ENCODE measurements at places on chromosomes 13 and 19.

- ATAC-seq, result no peak
These were observed 10.6 kb downstream of the PCDH8 start for GRCh38 chr13:52837850-52838249.

DNA sequence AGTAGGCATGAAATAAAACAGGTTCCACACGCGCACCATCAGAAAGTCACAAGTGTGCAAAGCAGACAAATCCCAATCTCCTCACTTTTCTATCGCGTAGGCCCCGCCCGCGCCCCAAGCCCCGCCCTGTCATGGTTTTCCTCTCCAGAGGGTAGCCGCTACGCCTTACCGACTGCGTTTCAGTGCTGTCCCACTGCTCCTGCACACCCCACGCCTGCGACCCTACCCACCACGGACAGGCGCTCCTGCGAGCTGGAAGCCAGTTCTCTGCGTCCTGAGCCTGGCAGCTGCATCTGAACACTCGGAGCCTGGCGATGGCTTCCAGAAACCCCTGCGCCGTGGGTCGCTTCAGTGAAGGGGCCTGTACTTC is 379 bp upstream of the ZNF470 start:
- ATAC-seq, result peak; percentile 37

DNA sequence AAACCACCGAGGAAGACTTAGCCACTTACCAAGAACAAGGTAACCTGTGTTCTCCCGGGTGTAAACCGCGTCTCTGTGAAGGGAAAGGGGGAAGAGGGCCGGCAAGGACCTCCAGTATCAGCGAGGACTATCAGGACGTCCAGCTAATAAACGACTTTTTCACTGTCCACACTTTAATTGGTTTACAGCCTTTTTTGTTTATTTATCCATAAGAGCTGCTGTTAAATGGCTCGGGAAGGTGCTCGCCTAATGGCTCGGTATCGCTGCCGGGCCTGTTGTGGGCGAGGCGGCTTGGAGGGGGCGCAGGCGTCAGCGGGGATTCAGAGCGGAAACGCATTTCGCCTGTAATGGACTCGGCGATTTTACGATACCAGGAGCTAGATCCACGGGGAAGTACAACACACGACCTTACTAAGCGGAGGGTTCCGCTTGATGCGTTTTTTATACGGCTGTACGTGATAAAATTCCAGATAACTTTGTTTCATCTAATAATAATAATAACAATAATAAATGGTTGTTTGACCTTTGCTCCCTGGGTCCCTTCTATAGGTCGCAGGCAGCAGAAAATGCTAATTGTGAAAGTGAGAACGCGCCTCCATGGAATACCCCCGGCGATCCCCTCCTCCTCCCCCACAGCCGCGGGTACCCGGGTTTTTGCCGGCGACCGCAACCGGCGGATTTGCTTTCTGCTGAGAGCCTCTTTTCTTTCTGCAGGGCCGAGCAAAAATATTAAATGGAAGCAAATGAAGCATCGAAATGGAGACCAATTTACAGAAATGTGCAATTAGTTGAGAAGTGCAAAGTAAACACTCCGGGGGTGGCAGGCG is 2.5 kb upstream of the PDX1 start:
- ATAC-seq, result no peak

DNA sequence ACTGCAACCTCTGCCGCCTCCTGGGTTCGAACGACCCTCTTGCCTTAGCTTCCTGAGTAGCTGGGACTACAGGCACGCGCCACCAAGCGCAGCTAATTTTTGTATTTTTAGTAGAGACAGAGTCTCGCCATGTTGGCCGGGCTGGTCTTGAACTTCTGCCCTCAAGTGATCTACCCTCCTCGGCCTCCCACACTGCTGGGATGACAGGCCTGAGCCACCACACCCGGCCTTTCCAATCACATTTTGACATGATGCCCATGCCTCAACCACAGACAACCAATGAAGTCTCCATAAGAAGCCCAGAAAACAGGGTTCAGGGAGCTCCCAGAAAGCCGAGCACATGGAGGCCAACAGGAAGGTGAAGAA is 11.7 kb downstream of the RAB20 start:
- no peak for ATAC-seq

DNA sequence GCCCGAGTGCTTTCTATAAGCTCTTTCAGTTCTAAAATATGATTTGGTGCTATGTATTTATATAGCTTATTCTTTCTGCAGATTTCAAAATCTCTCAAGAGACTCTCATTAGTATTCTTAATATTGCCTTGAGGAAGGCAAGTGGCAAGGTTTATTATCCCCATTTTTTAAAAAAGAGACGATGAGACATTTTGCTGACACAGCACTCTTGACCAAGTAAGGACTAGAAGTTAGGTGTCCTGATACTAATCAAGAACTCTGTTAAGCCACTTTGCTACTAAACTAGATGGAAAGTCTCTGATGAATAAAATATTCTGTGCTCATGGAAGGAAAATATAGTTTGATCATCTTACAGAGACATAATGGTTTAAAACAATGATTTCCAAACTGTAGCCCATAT is 164.7 kb downstream of the MZT1 start:
- no peak for ATAC-seq

- no peak for ATAC-seq
These were observed 136.1 kb downstream of the COL4A1 start for GRCh38 chr13:110170882-110171281.

- ATAC-seq, result no peak
These were observed 19.6 kb downstream of the RNF6 start for GRCh38 chr13:26202365-26202972.

DNA sequence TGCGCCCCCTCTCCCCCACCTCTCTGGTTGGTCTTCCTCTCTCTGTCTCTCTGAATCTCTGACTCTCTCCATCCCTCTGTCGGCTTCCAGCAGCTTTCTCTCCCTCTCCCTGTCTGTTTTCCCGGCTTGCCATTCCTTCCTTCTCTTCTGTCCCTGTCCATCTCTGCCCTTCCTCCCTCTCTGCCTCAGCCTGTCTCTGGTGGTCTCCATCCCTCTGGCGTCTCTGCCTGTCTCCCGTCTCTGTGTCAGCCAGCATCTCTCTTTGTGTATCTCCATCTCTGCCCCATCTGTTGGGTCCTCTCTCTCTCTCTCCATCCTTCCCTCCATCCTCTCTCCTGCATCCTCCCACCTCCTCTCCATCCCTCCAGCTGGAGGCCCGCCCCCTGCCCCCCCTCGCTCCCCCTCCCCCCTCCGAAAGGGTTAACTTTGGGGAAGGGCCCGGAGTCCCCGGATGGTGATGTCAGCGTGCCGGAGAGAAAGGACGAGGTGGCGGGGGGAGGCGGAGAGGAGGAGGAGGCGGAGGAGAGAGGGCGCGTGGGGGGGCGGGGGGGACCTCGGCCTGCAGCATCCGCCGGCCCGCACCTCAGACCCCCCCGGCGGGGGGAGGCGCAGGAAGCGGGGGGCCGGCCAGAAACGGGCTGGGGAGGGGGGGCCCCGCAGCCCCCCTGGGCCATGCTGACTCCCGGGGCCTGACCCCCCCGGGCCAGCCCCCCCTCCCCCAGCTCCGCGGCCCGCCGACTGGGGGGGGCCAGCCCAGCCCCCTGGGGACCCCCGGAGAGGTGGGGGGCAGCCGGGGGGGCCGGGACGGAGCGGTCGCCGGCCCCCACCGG is at the start of gene BRSK1:
Gene BRSK1, plus strand, starts transcription at position 450 of the 830 bp plus-strand sequence. CDS start 446 bp downstream, outside the sequence.
- no peak for ATAC-seq

DNA sequence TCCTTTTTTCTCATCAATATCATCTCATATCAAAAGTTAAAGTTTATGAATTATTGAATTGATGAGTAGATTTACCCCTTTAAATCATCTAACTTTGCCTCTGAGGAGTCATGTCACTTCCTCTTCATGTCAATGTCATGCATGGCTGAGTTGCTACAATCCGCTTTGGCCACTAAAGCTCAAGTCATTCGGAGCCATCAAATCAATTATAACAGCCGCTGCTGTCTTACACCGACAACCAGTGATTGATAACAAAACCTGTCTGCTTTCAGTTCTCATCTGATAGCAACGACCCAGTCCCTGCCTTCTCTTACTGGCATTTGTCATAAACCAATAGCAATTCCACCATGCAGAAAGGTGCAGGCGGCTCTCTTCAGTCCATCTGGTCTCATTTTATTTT is 429.3 kb downstream of the DIAPH3 start:
- peak; percentile 88 for ATAC-seq

DNA sequence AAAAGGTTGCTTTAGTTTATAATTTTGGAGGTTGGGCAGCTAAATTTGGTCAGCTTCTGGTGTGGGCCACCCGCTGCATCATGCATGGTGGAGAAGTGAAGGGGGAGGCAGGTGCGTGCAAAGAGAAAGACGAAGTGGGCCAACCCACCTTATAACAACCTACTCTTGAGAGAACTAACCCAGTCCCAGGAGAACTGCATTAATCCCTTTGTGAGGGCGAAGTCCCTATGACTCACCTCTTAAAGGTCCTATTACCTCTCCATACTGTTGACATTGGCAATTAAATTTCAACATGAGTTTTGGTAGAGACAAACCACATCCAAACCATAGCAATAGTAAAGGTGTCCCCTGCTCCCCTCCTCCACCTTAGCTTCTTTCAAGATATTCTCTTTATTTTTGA is 7.7 kb upstream of the FGF9 start:
- no peak for ATAC-seq

DNA sequence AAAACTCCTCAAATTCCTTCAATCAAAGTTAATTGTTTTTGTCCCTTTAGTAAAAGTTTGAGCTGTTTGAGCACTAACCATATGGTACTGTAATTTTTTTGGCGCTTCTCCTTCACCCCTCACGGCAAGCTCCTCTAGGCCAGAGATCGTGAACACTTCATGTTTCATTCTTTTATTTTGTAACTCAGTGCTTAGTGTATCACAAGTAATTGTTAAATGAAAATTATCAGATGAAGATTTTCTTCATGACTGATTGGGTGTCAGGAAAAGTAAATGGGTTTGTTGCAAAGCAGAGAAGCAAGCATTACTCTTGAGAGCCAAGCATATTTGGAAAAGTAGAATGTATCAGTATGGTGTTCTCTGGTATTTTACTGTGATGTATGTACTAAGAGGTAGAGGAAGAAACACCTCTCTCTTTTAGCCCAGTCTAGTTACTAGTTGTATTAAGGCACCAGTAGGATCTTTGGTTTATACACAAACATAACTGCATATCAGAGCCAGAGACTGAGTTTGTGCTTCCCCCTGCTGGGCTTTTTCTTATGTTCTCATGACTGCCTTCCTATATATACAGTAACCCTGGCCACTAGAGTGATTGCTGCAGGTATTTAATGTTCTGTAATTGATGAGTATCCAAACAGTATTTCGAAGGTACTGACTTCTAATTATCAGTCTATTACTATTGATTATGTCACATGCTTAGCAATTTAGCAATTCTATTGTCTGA is 202.3 kb upstream of the KLHL1 start:
- ATAC-seq, result no peak

GRCh38 chr13:106507560-106508274 is 27.7 kb downstream of the EFNB2 start:
- ATAC-seq, result peak; percentile 43

DNA sequence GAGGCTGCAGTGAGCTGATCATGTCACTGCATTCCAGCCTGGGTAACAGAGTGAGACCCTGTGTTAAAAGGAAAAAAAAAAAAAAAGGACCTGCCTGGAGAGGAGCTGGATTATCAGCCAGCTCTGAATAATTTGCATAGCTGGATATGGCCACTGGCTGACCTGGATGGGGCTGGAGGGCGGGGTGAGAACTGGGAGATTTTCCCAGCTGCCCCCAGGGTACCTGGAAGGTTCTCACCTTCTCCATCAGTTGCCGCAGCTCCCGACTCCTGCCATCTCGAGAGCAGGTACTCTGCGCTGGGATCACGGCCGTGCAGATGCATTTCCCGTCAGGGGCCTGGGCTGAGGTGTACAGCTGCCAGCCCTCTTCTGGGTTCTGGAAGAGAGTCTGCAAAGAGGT is 25.3 kb downstream of the PIN1 start:
- no peak for ATAC-seq

DNA sequence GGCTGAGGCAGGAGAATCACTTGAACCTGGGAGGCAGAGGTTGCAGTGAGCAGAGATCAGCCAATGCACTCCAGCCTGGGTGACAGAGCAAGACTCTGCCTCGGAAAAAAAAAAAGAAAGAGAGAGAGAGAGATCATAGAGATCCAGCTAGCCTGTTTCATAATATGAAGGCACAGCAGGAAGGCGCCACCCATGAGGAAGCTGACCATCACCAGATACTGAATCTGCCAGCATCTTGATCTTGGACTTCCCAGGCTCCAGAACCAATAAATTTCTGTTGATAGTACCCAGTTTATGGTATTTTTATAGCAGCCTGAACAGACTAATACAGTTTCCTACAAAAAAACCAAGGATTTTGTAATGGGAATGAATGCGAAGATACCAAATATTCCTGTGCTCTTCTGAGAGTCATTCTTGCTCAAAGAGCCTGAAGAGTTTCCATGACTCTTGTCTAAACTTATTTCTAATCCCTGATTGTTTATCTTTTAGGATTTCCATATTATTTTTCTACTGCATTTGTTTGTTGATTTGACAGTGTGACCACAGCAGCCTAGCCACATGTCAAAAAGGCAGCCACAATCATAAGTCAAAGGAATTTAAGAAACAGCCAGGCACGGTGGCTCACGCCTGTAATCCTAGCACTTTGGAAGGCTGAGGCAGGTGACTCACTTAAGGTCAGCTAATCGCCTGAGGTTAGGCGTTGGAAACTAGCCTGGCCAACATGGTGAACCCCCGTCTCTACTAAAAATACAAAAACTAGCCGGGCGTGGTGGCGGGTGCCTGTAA is 37.7 kb upstream of the PDCD5 start:
- ATAC-seq, result no peak

DNA sequence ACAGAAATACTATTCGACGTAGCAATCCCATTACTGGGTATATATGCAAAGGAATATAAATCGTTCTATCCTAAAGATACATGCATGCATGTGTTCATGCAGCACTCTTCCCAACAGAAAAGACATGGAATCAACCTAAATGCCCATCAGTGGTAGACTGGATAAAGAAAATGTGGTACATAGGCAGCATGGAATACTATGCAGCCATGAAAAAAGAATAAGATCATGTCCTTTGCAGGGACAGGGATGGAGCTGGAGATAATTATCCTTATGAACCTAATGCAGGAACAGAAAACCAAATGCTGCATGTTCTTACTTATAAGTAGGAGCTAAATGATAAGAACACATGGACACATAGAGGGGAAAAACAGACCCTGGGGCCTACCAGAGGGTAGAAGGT is 89.3 kb downstream of the UBL3 start:
- ATAC-seq, result no peak

DNA sequence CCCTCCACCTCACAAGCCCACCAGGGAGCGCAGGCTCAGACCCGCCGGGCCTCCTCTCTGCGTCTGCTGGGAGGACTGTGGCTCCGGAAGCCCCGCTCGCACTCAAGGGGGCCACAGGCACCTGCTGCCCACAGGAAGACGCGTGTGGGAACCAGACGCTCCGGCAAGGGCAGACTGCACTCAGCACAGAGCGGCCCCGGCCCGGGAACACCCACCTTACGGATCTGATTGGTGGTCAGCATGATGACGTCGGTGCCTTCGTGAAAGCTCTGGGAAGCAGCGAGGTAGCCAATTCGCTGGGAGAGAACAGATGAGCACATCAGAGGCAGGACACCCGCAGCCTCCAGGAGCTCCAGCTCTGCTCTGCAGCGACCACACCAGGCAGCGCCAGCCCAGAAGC is 14.6 kb downstream of the AP3D1 start:
- no peak for ATAC-seq

- ATAC-seq, result no peak
These were observed 50.0 kb downstream of the FRY start for GRCh38 chr13:32081591-32081990.

- no peak for ATAC-seq
These were observed 6.2 kb upstream of the SDHAF1 start for GRCh38 chr19:35988824-35989223.

- ATAC-seq, result no peak
These were observed 96.8 kb downstream of the SUCLA2 start for GRCh38 chr13:47904241-47904640.

GRCh38 chr13:65594298-65594781 is 1635.8 kb downstream of the PCDH9 start:
- no peak for ATAC-seq

All from activated CD4-positive, CD25-positive, alpha-beta regulatory T cell treated with anti-CD3 and anti-CD28 coated beads, Interleukin-2, amount 50 U/mL, for 24 hours (primary cell).